Effector memory CD4-positive, alpha-beta T cell (primary cell): ENCODE measurements at places on chromosomes 5 and 9.
A peak's percentile ranks its signal among the peaks of the same experiment; 100 is the strongest.

DNA sequence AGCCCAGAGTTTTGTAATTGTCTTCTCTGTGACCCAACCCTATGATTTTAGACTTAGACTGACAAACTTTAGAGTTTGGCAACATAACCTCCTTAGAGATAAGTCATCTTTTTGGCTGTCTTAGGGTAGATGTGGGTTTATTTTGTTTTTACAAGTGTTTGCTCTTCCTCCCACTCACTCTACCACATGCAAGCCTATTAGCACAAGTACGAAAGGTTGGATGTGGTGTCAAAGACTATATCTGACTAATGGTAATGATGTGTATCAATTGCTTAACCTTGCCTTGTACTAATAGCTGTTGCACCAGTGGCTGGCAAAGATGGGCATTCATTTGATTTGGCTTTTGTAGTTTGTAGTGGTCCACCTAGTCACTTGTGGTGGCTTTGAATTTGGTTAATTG is 46.5 kb downstream of the SLC25A46 start:
- DNase-seq = no peak

- DNase-seq = no peak
Measured at GRCh38 chr9:76620996-76621395, 143.2 kb upstream of the PCA3 start.

GRCh38 chr9:107600060-107600573 is 110.5 kb upstream of the KLF4 start:
- DNase-seq = no peak

DNA sequence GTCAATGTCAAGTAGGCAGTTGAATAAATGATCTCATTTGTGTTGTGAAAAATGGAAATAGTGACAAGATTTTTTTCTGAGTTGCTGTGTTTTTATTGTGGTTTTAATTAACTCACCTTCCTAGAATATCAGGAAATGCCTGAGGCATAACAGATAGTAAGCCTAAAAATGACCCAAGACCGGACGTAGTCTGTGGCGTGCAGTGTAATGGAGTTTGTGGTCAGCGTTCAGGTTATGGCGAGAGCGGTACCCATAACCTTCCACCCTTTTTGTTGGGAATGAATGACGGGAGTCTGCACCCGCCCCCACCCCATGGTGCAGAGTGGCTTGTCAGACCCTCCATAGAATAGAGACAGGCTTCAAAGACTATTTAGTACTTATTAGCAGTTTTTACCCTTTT is 119.3 kb downstream of the GALNT10 start:
- DNase-seq = no peak

- DNase-seq = no peak
Measured at GRCh38 chr5:96703384-96703920, 41.3 kb downstream of the CAST start.

DNA sequence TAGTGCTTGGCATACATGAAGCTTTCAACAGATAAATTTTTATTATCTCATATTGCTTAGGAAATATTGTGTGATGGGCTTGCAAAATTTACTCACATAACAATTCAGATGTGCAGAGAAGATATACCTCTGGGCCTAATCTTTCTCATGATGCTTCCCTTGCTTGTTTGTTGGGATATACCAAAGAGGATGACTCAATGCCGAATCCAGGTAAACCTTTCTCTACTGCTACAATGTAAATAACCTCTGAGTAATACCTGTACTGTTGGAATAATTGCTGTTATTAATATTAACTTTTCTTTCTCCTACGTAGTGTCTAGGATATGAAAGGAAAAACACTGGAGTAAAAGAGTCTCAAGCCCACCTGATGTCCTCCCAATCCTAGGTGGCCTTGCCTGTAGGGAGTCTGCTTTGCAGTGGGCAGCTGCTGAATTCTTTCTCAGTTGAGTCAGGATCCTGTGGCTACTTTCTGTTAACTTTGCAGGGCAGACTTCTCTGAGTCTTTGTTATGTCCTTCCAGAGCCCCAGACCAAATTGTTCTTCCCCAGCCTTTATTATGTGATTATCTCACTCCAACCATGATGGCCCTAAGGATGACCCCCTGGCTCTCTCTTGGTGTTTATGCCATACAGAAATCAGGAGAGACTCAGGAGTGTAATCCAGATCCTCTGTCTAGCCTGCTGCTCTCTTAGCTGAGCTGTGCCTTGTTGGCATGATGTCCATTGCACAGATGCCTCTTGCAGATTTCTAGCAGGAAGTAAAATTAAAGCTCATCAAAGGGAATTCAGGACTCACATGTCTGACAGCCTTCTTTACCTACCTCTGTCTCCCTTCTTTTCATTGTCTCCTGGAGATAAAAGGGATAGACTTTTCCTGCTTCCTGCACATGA is 208.1 kb downstream of the SNX18 start:
- no peak for DNase-seq

- no peak for DNase-seq
Measured at GRCh38 chr9:14191512-14191911, 122.4 kb downstream of the NFIB start.

GRCh38 chr5:101585366-101585765 is 682.3 kb upstream of the ST8SIA4 start:
- no peak for DNase-seq

DNA sequence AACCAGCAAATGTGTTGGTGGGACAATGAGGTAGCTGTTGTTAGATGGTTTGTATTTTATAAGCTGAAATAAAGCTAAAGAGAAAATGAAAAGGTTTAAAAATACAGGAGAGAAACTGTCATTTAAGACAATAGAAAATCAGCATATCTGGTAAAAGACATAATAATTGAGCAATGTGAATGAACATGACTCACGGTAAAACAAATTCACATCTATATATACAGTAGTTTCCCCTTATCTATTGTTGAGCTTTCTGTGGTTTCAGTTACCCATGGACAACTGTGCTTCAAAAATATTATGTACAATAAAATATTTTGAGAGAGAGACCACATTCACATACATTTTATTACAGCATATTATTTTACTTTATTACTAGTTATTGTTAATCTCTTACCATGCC is 1649.8 kb downstream of the EFNA5 start:
- no peak for DNase-seq

DNA sequence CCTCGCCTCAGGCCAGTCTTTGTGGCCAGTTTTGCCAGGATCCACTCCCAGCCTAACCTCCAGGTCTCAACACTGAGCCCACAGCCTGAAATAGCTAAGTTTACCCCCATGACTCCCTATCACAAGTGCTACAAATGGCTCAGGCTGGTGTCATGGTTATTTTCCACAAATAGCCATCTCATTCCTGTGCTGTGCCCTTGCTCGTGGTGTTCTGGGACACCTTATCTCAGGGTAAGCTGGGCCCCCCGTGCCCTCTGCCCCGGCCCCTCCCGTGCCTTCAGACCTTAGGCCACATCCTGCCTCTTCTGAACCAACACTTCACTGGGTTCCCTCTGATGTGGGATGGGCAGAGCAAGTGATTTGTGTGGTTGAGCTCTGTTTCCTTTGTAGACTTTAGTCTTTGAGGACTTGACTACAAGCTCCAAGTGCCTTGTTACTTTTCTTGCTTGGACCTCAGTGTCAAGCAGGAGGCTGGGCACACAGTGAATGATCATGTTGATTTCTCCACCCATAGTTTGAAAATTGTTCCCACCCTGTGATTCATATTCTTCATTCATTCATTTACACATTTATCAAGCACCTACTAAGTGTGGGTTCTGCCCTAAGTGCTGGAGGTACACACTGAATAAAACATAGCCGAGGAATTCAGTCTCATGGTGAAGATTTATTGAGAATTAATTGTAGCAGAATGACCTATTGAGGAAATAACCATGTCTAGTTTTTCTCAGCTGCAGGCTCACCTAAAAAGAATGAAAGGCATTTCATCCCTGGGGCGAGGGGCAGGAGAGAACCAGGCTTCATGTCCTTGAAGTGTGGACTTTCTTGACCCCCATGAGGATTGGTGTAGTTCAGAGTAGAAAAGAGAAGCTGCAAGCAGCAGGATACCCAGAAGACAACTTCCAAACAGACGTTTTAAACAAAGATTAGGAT is 84.5 kb upstream of the CTNNA1 start:
- DNase-seq = no peak

DNA sequence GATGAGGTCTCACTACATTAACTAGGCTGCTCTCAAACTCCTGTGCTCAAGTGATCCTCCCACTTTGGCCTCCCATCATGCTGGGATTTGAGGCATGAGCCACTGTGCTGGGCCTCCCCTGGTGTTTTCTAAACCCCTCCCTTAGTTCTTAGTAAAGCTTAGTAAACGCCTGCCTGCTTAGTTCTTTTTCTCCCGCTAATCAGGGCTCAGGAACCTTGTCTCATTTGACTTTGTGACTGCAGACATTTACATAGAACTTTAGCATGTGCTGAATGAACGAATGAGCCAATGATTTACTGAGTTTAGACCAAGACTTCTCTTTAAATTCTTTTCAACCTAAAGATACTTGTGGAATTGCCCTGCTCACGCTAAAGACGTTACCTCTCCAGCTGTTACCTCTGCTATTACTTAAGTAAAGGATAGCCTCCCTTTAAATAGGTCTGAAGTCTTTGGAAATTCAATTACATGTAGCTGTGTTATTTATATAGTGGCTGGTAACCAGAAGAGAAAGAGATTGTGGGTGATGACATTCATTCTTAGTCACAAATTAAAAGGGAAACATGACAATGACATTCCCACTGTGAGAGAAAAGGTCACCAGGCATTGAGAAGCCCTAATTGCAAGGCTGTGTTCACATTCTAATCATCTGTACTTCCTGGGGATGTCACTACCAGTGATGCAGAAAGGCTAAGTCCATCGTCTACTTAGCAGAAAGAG is 18.6 kb upstream of the SUSD1 start:
- no peak for DNase-seq

GRCh38 chr5:157362982-157363381 is 97.0 kb upstream of the NIPAL4 start:
- no peak for DNase-seq

GRCh38 chr5:6755941-6756340 is 42.7 kb downstream of the TENT4A start:
- DNase-seq = no peak

DNA sequence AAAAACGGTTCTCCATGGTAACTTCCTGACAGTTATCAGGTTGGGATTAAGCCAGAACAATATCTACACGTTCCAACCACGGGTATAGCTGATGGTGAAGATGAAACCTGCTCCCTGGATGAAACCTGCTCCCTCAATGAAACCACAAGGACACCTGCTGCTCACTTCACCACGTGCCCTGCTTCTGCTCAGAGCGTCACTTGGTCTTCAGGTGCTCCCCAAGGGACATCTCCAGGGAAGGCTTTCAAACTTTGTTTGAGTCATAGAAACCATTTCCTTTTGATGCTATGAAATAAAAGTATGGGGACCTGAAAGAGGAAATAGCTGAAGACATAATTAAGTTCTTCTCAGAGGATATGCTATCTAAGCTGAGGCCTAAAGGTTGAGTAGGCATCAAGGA is 242.4 kb downstream of the MED10 start:
- DNase-seq = no peak

GRCh38 chr5:127930311-127930710 is 153.3 kb upstream of the SLC12A2 start:
- DNase-seq = no peak

DNA sequence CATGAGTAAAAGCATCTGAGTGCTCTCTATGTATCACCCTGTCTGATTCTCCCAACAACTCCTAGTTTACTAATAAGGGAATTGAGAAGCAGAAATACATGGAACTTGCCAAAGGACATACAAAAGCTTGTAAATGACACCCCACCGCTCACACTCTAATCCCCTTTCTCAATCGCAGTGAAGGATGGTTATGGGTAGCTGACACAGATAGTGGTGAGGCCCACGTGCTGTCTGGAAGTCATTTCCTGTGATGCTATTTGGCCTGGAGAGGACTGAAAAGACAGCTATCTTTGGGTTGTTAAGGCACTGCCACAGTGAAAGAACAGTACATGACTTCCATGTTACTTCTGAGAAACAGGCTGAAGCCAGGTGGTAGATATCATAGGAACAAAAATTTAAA is 117.0 kb downstream of the GLIS3 start:
- DNase-seq = no peak

GRCh38 chr5:141692919-141693725 is 11.1 kb upstream of the ARAP3 start:
- peak; percentile 55 for DNase-seq

DNA sequence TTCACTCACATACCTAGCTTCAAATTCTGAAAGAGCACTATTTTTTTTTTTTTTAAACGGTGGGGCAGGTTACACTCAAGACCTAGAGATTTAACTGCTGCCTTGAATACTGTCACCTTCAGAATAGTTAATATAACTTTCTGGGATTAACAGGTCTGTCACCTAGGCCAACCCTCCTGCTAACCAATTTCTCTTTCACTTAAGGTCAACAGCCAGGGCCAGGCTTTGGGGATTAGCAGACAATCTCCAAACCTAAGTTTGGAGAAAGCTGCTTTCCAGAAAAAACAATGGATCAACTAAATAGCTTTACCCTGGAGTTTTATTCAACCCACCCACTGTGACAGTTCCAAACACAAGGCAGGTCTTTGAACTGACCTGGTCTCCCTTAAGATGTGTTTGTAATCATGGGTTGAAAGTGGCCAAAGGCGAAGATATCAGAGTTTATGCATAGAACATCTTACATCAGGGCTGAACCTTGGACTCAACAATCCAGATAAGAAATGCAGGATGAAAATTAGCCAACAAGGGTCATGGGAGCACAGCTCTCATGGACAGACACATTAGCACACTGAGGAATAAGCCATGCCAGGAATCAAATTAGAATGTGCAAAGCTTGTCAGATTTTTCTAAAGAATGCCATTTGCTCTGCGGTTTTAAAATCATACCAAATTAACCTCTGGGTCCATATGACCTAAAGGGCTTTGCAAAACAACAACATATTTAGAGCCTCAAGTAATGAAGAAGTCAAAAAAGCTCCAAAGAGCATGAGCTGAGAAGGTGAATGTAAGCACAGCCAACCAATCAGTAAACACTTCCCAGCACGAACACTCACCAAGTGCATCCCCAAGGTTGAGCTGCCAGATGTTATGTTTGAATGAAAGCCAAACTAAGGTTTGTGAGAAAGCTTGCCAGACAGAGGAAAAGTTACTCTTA is 538.5 kb upstream of the DMAC1 start:
- DNase-seq = no peak

- no peak for DNase-seq
Measured at GRCh38 chr9:5670079-5670478, 41.2 kb downstream of the RIC1 start.
